ENCODE measurements at places on chromosomes 4 and X.

GRCh38 chr4:99383833-99384392 is 31.4 kb upstream of the ADH1C start:
- DNase-seq: no peak

GRCh38 chrX:12722314-12722713 is 68.9 kb upstream of the PRPS2 start:
- no peak for DNase-seq

DNA sequence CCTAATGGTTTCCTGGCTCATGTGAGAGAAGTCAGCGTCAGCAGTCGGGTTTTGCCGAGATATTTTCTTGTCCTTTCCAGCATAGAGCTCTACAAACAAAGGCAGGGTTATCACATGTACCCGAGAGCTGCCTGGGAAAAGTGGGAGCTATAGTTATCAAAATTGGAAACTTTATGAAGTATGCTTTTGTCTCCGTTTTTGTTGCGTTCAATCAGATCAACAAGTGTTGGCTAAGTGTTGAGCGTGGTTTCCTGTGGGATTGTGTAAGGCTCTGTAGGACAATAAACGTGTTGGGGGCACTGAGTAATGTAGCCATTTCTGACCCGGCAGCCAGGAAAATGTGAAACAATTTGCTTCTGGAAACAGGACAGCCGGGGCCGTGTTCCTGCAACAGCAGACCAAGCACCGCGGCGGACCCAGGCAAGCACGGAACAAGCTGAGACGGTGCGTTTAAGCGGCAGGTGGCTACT is at the start of gene BMX:
TSS of gene BMX (plus strand) at position 311 of the 470 bp plus-strand sequence. CDS start 7,547 bp downstream, outside the sequence.
- no peak for DNase-seq

DNA sequence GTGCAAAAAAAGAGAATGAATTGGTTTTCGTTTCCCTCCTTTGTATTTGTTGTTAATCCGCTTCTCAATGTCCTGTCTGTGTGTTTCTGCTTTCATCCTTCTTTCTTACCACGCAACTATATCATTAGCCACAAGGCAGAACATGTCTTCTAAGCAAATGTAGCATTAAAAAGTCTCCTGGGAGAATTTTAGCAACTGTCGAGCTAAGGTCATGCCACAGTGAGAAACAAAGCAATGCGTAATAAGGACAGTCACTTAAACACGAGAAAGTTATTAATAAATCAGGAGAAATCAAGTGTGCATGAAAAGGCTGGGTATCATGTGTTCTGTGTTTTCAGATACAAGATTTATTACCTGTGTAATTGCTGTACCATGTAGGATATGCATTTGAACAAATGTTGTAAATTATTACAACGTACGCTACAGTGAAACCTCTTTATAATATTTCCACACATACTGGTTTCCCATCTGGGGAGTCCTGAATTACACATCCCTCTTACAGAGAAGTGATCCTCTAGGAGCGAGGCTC is 890.8 kb downstream of the TRIML1 start:
- DNase-seq: no peak

- DNase-seq: no peak
Measured at GRCh38 chrX:22276781-22277180, 4.1 kb downstream of the CBLL2 start.

DNA sequence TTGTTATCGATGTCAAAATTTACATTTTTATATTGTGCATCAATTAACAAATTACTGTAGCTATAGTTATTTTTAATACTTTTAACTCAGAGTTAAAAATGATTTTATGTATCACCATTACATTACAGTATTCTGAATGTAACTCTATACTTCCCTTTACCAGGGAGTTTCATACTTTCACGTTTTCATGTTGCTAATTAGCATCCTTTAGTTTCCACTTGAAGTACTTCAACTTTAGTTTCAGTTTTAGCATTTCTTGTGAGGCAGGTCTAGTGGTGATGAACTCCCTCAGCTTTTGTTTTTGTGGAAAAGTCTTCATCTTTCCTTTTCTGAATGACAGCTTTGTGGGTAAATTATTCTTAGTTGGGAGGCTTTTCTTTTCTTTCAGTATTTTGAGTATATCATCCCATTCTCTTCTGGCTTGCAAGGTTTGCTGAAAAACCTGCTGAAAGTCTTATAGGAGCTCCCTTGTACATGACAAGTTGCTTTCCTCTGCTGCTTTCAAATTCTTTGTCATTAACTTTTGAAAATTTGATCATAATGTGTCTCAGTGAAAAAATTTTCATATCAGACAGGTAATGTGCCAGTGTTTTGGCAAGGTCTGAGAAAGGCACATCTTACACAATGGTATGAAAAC is 9.8 kb upstream of the CISD2 start:
- no peak for DNase-seq

DNA sequence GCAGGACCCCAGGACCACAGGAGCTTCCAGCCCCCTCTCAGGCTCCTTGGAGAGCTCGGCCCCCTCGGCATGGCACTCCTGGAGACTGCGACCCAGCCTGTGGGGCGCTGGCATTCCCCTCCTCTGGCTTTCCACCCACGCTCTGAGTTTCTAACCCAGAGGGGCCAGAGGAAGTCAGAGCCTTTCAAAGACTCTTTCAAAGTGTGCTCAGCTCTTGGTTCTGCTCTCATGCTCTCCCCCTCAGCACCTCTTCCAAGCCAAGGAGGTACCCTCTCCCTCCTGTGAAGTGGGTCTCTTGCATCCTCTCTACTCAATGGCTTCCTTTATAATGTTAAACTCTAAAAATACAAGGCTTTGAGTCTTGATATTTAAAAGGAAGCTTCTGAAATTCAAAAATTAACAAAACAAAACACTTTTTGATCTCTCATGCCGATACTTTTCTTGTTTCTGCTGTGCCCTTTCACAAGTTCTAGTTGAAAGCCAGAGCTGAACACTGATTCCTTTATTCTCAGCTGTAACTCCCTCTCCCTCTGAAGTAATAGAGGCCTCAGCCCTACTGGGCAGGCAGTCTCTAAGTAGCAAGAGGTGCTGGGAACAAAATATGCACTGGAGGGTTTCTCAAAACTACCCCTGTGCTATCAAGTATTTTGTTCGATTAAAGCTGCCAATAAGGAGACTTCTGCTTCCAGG is 82.8 kb downstream of the NAT8L start:
- DNase-seq: peak; percentile 19

GRCh38 chrX:119991005-119991787 is 47.6 kb upstream of the NKAP start:
- DNase-seq: no peak

DNA sequence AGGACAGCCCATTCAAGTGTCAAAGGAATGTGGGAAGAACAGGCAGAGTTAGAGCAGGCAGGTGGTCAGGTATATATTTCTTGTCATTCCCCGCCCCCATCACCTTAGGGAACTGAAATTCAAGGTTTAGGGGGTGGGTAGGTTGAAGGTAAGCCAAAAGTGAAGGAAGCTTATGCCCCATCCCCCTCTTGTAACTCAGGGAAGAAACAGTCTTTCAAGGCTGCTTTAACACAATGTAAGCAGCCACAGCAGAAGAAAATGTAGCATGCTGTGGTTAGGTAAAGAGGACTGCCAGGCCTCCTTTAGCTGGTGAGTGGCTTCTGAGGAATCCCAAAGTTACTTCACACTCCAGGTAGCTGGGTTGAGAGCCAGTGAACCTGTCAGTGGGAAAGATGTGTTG is 122.3 kb downstream of the RS1 start:
- DNase-seq: no peak

GRCh38 chr4:143083756-143084472 is 100.8 kb upstream of the USP38 start:
- no peak for DNase-seq

DNA sequence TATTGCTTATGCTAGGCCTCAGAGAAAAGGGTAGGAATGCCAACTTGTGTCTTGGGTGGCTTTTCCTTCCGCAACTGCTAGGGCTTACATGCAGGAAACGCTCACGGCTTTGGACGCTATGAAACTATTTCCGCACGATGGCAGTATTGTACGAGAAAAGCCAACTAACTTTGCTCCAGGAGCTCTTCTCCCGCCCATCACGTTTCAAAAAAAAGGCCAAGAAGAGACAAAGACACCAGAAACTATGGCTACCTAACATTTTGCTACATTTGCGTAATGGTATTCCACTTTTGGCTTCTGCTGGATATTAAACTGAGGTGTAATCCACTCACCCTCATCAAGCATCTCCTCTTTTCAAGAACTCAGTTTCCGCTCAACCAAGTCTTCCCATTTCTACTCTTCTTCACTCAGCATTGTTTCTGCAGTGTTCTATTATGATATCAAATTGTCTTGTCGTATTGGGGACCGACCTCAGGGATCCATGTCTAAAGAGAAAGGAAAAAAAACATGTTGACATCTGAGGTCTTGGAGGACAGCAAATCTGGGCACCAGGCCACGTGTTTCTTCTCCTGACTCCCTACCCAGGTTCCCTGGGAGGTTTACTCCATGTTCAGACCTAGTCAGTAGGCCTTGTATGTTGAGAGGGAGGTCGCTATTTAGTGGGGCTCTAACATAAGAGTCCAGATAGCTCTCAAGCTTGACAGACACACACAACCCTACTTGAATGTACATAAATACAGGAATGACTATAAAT is 239.4 kb upstream of the STK26 start:
- peak; percentile 62 for DNase-seq
